ENCODE measurements at places on chromosomes 5 and 9.

DNA sequence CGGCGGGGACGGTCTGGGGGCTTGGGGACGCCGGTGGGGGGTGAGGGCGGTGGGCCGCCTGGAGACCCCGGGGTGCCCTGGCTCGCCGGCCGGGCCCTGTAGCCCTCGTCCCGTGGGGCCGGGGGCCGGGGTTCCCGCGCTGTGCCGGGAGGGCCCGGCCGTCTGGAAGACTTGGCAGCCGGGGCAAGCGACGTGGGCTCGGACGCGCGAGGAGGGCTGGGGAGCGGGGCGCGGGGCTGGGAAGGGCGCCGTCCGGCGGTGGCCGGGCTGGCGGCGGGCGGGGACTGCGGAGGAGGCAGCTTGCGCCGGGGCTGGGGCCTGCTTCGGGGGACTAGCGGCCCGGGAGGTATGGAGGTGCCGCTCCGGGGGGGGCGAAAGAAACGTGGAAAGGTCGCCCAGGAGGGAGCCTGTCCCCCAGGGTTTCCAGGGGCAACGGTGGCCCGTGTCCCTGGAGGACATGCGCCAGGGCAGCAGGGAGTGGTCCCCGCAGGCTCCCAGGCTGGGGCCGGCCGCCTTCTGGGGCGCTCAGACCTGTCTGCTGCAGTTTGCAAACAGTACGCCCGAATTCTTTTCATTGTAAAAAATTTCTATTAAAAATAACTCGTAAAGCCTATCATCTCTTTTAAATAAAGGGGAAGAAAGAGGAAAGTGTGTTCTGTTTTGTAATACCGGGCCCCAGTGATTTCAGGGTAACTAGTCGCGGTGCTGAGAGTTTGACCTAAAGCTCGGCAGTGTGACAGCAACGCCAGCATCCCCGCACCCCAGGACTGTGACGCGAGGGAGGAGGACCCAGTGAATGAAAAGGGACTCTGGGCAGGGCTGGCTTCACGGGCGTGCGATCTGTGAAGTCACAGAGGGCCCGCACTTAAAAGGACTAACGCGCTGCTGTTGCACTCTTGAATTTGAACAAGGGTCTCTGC is 752 bp upstream of the ANKH start:
- peak; percentile 81 for DNase-seq

GRCh38 chr5:163089926-163090325 is 347.5 kb upstream of the CCNG1 start:
- DNase-seq = no peak

DNA sequence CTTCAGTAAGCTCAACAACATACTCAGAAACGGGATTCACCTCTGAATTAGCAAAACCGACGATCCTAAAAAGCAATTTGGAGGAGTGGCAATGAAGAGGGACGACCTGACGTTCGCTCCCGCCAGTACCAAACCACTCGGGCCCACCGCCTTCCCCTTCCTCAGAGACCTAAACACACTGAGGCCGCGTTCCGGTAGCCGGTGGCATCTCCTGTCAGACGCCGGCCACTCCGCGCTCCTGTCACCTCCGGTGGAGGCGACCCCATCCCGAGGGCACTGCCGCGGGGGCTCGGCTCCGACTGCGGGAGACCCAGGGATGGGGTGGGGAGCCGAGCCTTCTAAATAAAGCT is 617 bp downstream of the PPP6C start:
- peak; percentile 30 for DNase-seq

GRCh38 chr5:122101636-122102285 is 23.7 kb upstream of the LOX start:
- DNase-seq = no peak

DNA sequence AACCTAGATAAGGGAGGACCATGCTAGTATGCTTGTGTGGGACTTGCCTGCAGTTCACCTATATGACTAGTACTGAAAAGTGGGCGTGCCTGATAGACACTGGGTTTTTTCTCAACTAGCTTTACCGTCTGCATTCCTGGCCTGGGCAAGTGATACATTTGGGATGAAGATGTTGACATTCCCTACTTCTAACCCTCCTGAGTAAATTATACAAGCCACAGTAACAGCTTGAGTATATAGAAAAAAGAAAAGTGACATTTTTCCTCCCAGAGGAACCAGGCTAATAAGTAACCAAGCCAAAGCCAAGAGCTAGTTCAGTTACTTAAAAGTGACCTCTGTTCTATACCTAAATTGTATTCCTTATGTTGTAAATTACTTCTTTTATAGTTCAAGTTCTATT is 153.8 kb upstream of the CYLC2 start:
- DNase-seq = no peak

- DNase-seq = peak; percentile 97
These were observed 36.7 kb upstream of the TIFAB start for GRCh38 chr5:135488727-135489465.

DNA sequence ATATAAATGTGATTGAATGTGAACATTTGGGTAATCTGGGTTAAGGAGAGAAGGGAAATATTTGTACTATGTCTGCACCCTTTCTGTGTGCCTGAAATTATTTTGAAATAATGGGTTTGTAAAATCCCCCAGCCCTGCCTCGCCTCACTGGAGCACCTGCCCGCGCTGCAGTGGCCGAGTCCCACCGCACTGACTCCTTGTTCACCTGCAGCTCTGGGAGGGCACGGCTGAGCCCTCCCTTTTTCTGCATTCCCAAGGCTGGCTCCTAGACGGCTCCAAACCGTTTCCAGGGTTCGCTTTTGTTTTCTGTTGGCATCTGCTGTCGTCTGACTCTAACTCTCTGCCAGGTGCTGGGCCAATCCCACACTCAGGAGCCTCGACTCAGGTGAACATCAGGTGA is 17.6 kb upstream of the PPP1R26 start:
- DNase-seq = no peak

GRCh38 chr9:95134457-95134881 is 183.0 kb downstream of the FANCC start:
- DNase-seq = no peak

DNA sequence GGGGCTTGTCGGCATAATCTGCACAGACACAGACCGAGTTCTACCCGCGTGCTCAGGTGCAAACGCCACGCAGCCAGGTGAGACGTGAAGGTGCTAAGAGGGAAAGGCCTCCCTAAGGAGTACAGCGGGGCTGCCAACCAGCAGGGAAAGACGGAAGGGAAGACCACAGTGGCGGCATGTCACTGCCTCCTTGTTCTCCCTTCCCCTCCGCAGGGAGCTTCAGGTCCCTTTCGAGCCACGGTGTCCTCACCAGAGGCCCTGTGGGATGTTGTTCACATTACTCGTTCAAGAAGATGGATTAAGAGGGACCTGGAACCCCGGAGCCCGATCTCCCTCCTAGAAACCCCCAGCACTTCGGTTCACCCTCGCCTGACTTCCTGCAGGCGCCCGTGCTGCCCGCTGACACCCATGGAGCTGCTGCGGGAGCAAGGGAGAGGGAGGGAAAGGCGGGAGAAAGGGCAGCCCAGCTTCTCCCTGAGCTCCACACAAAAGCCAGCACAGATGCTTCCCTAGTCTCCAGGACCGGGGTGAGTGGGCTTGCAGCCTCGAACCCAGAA is 686 bp downstream of the BRD9 start:
- DNase-seq = no peak

- no peak for DNase-seq
These were observed 9.9 kb downstream of the HNRNPAB start for GRCh38 chr5:178214160-178214803.

- no peak for DNase-seq
These were observed 4.9 kb downstream of the CACNA1B start for GRCh38 chr9:137882506-137882821.

GRCh38 chr9:96719521-96719920 is 58.4 kb downstream of the ZNF510 start:
- DNase-seq = no peak

GRCh38 chr5:38509185-38509584 is 47.3 kb downstream of the LIFR start:
- no peak for DNase-seq

- no peak for DNase-seq
These were observed 3.7 kb downstream of the ROPN1L start for GRCh38 chr5:10445352-10445751.

DNA sequence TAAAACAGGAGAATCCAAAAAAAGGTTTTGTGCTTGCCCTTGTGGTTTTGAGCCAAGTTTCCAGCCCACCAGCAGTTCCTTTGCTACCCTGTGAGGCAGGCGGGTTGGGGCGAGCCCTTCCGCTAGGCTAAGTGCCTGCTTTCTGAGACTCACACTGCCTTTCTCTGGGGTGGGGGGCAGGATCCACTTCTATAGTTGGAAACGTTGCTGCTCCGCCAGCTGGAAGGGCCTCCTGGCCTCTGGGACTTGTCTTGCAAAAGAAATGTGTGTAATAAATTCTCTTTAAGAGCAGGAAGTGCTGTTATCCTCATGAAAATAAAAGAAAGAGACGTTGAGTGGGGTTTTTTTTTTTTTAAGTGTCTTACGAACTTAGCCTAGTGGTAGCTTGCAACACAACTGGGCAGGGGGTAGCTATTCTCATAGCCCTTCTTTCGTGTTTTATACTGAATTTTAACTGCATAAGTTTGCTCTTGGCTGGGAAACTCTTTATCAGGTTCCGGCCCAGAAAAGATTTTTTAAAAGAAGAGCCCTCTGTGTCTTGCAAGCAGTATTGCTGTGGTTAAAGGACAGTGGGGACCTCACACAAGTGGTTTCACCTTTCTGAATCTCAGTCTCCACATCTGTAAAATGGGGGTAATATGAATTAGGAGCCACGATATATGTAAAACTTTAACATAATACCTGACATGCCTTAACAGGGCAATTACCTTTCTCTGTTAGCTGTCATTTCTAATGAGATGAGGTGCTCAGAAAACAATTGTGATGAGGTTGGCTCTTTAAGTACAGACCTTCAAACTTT is 19.8 kb downstream of the JADE2 start:
- no peak for DNase-seq
